ENCODE measurements at places on chromosomes 11 and 22. TPM values are rescaled to one million over a fixed set of nuclear protein-coding genes. Genes with fewer than 3 reads are reported as not detected.

Gene PRRG4
- 2.3 TPM for total RNA-seq

Gene APOL1
- total RNA-seq, result 5.2 TPM

Gene CBLIF
- not detected for total RNA-seq

Gene KIF18A
- not detected for total RNA-seq

Gene DSCAML1
- total RNA-seq, result 0.33 TPM

- DNase-seq, result no peak
These were observed 324.1 kb upstream of the NCAM1 start for GRCh38 chr11:112637076-112637475.

DNA sequence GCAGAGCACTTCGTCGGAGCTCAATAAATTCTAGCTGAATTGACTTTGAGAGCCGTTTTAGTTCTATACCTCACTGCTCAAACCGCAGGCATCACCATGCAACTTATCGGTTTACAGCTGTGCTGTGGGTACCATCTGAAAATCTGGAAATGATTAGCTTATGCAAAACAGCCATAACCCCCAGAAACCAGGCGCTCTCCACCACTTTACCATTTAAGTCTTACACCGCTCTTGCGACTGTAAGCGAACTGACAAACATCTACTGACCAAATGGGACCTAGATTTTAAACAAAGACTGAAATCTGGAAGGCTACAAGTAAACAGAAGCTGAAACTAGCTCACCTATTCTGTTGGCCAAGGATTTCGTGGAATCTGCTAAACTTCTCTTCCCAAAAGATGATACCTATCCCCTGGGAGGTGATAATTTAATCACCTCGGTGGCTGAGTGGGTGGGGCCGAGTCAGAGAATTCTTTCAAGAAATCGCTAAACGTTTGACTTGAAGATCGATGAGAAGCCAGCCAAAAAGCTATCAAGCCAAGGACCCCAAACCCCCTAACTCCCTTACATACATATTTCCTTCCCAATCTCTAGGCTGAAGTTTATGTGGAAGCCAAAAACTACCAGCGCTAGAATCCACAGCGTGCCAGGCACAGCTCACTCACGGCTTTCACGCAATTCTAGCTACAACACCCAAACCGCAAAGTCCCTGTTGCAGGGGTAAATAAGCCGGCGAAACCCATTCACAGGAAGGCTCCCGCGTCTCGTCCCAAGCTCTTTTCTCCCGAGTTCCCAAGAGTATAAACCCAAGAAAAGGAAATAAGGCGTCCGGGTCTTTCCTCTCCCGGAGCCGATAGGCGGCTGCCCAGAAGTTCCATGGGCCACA lies 644 bp downstream of the SPTY2D1 start:
- no peak for DNase-seq

- DNase-seq, result peak; percentile 46
These were observed 35.7 kb upstream of the KLHL35 start for GRCh38 chr11:75468534-75469340.

- DNase-seq, result peak; percentile 52
These were observed 16.6 kb upstream of the MS4A6E start for GRCh38 chr11:60310407-60310998.

- DNase-seq, result peak; percentile 56
These were observed 34.5 kb upstream of the ANO3 start for GRCh38 chr11:26297189-26297975.

- DNase-seq, result no peak
These were observed 33.1 kb upstream of the IPO7 start for GRCh38 chr11:9351321-9351881.

DNA sequence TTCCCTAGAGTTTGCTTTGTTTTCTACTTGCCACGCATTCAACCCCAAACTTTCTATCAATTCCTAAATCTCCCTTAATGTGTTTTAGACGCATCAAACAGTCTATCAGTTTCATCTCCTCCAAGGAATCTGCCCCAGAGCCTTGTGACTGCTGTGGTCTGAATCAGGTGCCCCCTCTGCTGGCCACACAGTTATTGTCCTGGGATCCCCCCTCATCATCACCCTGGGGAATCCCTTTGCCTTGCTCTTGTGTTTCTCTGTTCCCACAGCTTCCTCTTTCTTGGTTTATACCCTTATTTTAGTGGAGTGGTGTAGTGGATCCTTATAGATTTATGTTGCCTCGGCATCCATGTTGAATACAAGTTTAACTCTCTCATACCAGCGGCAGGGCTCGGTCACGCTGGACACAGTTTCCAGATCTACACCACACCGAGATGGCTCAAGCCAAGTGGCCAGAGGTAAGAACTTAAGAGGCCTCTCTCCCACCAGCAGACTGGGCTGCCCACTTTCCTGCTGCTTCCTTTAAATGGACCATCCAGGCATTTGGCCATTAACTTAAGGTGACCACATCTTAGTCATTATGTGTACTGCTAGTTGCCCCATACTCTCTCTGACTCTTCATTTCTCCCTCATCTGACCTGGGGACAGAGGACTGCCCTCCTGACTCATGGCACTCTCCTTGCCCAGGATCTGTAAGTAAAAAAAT lies 8.2 kb downstream of the UPB1 start:
- peak; percentile 38 for DNase-seq

GRCh38 chr22:46052801-46053562 lies 76.0 kb upstream of the WNT7B start:
- DNase-seq, result peak; percentile 72

DNA sequence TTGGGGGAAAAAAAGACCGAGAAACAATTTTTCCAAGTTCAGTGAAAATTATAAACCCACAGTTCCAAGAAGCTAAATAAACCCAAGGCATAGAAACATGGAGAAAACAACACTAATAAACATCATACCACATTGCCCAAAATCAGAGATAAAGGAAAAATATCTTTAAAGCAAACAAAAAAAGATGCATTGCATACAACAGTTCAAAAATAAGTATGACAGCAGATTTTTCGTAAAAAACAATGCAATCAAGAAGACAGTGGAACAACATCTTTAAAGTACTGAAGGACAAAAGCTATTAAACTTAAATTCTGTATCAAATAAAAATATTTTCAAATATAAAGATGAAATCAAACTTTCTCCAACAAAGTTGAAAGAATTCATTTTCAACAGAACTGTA lies 921.3 kb downstream of the METTL15 start:
- no peak for DNase-seq
